Stimulated activated CD4-positive, alpha-beta T cell treated with anti-CD3 and anti-CD28 coated beads, Interleukin-4, amount 100 ng/mL, for 48 hours (primary cell): ENCODE measurements at places on chromosomes 7 and 10.

GRCh38 chr10:129810-130209 is 5.4 kb upstream of the ZMYND11 start:
- no peak for DNase-seq

GRCh38 chr7:150952331-150953050 is 25.6 kb downstream of the KCNH2 start:
- DNase-seq, result no peak

- no peak for DNase-seq
Measured at GRCh38 chr7:117711556-117711955, 161.7 kb downstream of the CTTNBP2 start.

GRCh38 chr7:137386966-137387365 is 43.4 kb upstream of the PTN start:
- DNase-seq, result no peak

DNA sequence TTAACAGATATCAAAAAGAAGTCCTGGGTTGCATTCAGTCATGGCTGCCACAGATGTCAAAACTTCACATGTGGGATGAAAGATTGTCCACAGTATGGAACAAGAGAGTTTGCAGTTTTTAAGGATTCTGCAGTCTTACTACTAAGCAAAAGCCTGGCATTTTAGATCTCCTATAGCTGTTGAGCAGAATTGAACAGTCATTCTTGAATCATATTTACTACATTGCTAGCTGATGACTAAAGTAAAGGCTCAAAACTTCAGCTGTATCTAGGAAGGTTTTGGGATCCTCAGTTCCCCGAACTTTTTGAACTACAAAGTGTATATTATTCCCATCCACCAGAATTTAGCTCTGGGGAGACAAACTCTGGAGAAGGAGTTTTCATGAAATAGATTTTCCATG is 31.0 kb downstream of the BET1 start:
- no peak for DNase-seq

GRCh38 chr7:5662828-5663227 is 118.6 kb downstream of the RNF216 start:
- no peak for DNase-seq

GRCh38 chr7:39042670-39043069 is 65.0 kb downstream of the POU6F2 start:
- no peak for DNase-seq

DNA sequence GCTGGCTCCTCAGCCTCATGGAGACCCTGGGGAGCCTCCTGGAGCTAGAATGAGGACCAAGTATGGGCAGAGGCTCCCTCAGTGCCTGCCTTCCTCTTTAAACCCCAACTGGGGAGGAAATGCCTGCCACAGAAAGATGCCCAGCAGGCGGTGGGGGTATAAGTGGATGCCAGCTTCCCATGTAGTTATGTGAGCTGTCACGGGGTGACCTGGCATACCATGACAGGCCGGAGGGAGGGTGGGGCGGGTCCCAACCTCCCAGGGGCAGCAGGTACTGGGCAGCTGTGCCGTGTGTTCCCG is 35.0 kb downstream of the COL13A1 start:
- DNase-seq, result no peak

- no peak for DNase-seq
Measured at GRCh38 chr7:108659261-108659660, 89.6 kb downstream of the DNAJB9 start.

GRCh38 chr10:122138831-122139625 is 132.1 kb upstream of the BTBD16 start:
- DNase-seq, result no peak

DNA sequence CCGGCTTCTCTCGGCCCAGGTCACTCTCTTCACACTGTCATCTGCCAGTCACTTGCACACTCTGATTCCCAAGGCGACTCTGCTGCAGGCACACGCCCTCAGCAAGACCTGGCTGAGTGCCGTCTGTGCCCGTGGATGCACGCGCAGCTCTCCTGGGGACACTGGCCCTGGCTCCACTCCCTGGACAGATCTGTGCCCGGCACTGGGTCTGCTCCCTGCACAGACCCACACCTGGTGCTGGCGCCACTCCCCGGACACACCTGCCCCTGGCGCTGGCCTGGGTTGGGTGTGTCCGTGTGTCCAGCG is 133.2 kb downstream of the DNAJB6 start:
- DNase-seq, result no peak
